ENCODE measurements at places on chromosomes 1 and 21.

- DNase-seq: no peak
Observed at GRCh38 chr1:216923601-216924000, 200.4 kb upstream of the ESRRG start.

DNA sequence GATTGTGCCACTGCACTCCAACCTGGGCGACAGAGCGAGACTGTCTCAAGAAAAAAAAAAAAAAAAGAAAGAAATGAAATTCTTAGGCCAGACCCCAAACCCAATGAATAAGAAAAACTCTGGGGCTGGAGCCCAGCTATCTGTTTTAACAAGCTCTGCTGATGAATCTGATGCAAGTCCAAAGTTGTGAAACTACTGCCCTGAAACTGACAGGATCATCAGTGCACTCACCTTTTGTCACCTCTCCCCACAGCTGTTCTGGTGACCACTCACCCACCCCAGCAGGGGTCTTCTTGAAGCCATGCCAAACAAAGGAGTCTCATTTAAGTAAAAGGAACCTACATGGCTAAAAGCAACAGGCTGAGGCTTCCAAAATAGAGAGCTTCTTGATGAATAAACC is 8.4 kb downstream of the PABPC4 start:
- DNase-seq: no peak

DNA sequence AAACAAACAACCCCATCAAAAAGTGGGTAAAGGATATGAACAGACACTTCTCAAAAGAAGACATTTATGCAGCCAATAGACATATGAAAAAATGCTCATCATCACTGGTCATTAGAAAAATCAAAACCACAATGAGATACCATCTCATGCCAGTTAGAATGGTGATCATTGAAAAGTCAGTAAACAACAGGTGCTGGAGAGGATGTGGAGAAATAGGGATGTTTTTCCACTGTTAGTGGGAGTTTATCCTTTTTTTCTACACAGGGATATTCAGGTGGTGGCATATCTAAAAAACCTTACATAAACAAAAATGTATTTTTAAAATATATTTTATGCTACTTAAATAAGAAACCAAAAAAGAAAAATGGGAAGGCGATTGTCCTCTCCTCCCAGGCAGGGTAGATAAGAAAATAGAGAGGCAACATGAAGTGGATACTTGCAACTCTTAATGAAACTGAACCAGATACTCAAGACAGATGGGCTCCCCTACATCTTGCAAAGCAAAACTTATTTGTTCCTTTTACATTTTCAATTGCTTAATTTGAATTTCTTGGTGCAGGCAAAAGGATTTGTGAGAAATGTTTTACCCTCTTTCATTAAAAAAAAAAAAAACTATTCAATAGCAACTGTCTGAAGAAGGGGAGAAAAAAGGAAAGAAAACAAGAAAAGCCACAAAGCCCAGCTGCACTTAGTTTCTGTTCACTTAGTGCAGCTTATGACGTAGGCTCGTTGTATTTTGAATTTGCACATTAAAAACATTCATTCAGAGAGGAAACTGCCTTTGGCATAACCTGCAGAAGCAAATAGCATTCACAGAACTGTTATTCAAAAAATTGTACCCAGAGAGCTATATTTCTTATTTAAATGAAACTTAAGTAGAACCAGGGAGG is 36.9 kb upstream of the RGS1 start:
- no peak for DNase-seq

GRCh38 chr21:36725793-36726386 is 27.0 kb downstream of the SIM2 start:
- no peak for DNase-seq

DNA sequence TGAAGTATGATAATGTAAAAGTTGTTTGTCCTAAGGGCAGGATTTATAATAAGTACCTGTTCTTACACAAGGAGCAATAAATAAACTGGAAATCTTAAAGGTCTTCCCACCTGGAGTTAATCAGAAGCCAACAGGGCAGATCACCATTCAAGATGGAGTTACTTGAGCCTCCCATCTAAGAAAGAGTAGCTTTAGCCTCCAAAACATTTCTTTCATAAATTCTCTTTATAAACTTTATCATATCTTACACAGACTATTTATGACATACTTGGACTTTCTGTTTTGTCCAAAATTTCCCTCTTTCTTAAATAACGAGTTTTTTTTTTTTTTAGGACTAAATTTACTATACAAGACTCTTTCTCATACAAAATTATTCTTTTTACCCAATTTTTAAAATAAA is 18.5 kb downstream of the OR2T1 start:
- no peak for DNase-seq

- DNase-seq: no peak
Observed at GRCh38 chr1:69733061-69733460, 165.3 kb downstream of the LRRC7 start.
